ENCODE measurements at places on chromosomes 1 and 21. TPM values are rescaled to one million over a fixed set of nuclear protein-coding genes. Genes with fewer than 3 reads are reported as not detected.
A peak's percentile ranks its signal among the peaks of the same experiment; 100 is the strongest.

DNA sequence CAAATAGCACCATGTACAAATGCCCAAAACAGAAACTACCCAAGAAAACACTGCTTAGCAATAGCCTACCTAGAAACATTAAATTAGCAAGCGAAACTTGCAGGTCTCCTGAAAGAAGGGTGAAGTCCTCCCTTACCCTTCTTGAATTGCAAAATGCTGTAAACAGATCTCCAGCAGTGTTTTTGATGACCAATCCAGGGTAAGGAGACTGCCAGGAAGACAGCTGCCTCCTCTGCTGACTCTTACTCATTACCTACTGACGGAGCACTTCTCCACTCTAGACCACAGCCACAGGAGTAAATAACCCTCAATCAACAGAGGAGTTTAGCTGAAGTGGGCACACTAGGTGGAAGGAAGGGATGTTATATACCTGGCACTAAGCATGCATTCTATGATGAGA lies 32.2 kb upstream of the GADD45A start:
- no peak for DNase-seq

GRCh38 chr1:194802572-194802971 lies 1616.2 kb upstream of the B3GALT2 start:
- DNase-seq = no peak

DNA sequence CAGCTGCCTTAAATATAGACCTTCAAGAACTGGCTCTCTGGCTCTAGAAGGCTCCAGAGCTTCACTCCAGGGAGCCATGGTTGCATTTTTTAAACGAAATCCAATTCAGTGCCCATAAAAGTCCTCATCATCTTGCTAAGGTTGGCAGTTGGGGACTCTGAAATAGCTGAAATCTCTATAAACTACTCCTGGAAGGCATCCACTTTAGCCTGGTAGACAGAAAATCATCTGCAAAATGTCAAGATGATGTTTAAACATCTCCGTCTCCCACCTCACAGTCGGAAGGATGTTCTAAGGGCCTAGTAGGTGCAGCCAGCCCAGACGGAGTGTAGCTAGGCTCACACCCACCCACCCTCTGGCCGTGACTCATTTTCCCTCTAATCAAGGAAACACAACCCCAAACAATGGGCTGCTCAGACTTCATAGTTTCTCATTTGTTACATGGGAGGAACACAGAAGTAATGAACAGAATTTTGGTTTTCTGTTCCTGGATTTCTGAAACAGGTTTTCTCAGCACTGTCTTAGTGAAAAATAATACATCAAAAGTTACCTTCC lies 235.4 kb upstream of the KAZN start:
- no peak for DNase-seq

DNA sequence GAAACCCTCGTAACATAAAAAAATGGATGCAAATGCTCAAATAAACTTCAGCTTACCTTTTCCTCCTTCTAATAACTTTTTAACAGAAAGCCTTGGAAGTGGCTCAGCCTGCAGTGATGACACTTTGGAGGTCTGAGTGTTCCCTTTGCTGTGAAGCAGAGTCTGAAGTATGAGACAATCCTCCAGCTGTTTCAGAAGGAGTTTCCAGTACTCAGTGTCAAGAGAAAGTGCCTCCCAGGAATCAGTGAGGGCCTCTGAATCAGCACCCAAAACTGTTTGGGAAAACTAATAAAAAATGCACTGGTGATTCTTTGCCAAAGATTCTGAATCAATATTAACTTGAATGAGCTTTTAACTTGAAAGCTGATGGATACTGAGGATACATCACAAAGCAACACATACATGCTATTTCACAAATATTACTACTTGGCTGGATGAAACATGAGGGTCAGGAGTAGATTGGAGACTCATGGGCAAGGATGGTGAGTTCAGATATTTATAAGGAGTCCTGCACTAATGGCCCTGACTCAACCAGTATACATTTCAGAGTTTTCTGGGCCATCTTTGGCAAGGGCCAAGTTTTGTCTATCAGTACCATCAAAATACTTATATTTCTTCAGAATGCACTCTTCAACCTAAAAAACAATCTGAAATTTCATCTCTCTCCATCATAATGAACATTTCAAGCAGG lies 77.0 kb downstream of the IARS2 start:
- no peak for DNase-seq

DNA sequence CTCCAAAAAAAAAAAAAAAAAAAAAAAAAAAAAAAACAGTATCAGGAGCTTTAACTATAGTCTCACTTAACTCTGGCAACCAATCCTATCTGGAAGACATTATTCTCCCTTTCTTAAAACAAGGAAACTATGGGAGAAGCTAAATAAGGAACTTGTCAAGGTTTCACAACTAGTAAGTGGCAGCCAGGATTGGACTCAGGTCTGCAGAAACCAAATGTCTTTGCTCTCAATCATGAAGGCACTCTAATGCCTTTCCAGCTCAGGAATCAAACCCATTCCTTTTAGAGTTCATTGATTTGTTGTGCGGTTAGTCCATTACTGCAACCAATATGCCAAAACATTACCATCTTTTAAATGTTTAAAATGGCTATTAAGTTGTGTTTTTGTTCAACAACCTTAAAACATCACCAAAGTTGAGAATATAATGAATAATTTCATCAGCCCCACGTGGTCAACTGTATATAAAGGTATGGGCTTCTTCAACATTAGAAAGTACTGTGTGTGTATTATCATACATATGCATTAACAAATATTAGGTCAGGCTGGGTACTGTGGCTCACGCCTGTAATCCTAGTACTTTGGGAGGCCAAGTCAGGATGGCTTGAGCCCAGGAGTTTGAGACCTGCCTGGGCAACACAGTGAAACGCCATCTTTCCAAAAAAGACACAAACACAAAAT lies 1.5 kb downstream of the EPRS1 start:
- no peak for DNase-seq

- DNase-seq = no peak
Measured at GRCh38 chr1:58738876-58739275, 39.0 kb upstream of the MYSM1 start.

DNA sequence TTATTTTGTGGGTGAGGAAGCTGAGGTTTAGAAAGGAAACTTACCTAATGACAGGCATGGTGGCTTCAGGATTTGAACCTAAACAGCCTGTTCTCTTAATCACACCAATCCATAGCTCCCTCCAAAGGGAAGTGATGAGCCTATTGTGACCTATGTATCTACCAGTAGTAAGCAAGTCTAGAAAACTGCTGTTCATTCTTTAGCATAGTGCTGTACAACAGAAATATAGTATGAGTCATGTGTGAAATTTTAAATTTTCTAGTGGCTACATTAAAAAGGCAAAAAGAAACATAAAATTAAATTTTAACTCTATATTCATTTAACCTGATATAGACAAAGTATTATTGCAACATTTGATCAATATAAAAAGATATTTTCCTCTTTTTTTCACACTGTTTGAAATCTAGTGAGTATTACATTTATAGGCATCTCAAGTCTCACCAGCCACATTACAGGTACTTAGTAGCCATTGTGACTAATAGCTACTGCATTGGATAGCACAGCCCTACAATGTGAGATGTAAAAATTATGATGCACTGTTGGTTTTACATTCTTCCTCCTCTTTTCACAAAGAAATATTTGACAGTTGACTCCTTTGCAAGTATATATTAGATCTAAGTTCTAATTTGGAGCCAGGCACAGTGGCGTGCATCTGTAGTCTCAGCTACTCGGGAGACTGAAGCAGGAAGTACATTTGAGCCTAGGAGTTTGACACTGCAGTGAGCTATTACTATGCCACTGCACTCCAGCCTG lies 16.6 kb downstream of the IPO9 start:
- no peak for DNase-seq

DNA sequence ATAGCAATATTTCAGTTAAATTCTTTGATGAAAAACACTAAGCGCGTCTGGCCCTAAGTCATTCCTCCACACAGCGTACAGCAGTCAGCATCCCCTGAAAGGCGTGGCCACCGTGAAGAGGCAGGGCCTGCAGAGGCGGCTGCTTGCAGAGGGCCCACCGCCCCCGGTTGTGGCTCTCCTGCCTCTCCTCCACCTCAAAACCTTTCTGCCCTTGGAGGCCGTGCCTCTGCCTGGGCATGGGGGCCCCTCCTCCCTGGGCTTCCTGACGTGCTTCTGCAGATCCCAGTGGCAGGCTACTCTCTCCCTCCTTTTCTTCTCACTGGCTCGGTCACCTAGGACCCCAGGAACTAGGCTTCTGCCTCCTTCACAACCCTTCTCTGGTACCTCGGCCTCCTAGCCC lies 16.2 kb downstream of the CLSTN1 start:
- no peak for DNase-seq

DNA sequence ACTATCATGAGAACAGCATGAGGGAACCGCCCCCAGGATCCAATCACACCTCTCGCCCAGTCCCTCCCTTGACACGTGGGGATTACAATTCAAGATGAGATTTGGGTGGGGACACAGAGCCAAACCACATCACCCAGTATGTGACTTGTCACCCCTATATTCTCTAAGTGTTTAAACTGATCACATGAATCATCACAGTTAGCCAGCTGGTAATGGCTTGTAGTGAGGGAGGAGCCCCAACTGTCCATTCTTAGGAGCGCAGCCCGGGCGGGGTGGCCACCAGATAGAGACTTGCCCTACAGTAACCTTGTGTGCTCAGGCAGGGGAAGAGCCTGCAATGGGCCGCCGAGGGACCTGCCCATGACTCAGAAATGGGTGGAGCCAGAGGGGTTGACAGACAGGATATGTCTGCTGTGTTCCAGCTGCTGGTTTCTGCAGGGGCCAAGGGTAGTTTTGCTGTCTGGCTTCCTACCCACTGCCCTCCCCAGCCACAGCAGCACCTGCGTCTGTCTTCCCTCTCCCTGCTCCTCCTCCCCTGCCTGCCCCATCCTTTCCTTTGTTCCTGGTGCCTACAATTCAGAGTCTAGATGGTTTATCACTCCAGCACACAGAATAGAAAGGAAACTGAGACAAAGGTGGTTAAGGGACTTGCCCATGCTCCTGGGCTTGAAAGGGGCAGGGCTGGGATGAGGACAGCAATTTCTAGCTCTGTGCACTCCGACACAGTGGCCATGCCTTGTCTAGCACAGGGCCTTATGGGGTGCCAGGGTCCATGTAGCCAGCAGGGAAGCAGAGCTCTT lies 9.2 kb downstream of the ABCG1 start:
- DNase-seq = peak; percentile 67

- no peak for DNase-seq
Measured at GRCh38 chr1:4745560-4745959, 91.2 kb downstream of the AJAP1 start.

DNA sequence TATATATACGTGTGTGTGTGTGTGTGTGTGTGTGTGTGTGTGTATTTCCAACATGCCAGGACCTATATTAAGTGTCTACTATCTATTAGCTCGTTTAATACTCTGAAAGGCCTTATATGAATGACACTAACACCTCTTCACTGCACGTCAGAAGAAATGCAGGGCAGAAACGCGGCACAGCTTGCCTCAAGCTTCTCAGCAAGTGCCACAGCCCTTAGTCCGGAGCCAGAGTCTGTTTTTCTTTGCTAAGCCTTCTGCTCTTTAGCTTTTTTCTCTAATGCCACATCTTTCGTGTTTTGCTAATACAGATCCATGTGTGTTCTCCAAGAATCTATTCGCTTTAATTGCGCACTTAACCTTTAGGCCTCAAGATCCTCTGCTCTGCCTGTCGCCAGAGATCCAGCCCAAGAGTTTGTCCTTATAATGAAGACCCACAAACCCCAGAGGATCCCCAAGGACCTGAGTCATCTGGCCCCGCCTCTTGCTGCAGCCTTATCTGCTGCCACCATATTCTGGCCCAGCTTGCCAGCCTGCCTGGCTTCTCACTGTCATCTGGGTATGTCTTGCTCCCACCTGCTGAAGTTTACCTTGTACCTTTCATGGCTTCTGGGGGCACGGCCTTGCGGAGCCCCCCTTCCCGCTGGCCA lies 2.0 kb upstream of the TRIM58 start:
- DNase-seq = no peak

DNA sequence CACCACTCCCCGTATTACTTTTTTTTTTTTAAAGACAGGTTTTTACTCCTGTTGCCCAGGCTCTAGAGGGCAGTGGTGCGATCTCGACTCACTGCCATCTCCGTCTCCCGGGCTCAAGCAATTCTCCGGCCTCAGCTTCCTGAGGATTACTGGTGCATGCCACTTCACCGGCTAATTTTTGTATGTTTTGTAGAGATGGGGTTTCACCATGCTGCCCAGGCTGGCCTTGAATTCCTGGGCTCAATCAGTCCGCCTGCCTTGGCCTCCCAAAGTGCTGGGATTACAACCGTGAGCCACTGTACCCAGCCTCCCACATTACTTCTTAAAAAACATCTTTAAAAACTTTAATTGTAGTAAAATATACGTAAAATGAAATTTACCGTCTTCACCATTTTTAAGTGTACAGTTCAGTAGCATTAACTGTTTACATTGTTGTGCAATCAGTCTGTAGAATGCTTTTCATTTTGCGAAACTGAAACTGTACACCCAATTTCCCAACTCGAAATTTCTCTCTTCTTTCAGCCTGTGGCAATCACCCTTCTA lies 77.0 kb downstream of the ZMYM4 start:
- DNase-seq = no peak

DNA sequence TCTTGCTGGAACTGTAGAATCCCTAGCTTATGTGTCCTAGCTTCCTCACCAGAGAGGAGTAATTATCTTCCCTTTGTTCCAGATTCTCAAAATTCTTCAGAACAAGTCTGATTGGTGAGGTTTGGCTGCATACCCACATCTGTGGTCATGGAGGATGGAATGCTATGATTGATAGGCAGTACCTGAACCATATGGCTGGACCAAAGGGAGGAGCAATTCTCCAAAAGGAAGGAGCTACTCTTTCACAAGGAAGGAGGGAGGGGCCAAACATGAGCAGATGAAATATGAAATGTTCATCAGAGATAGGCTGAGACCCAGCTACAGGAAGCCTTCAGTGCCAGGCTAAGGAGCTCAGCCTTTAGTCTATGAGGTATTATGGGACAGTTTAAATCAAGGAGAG lies 5.0 kb upstream of the RNF19B start:
- no peak for DNase-seq

The LIPI gene
- not detected for total RNA-seq

The UBAP2L gene
- 79.3 TPM for total RNA-seq

The CIART gene
- 2.6 TPM for total RNA-seq

The PGLYRP4 gene
- not detected for total RNA-seq

The TMEM81 gene
- total RNA-seq = 3.2 TPM

The TAS1R2 gene
- not detected for total RNA-seq

The SLC37A1 gene
- total RNA-seq = 18.4 TPM

The ZNF683 gene
- total RNA-seq = not detected

The SERPINC1 gene
- total RNA-seq = 0.32 TPM

The FAM43B gene
- 0.29 TPM for total RNA-seq

The CENPL gene
- total RNA-seq = 4.6 TPM

The CD101 gene
- total RNA-seq = 0.73 TPM

The SYPL2 gene
- 1.4 TPM for total RNA-seq
